Stimulated activated CD4-positive, alpha-beta T cell treated with anti-CD3 and anti-CD28 coated beads, Interleukin-4, amount 100 ng/mL, for 1 hour (primary cell): ENCODE measurements at places on chromosomes 2 and 18.

DNA sequence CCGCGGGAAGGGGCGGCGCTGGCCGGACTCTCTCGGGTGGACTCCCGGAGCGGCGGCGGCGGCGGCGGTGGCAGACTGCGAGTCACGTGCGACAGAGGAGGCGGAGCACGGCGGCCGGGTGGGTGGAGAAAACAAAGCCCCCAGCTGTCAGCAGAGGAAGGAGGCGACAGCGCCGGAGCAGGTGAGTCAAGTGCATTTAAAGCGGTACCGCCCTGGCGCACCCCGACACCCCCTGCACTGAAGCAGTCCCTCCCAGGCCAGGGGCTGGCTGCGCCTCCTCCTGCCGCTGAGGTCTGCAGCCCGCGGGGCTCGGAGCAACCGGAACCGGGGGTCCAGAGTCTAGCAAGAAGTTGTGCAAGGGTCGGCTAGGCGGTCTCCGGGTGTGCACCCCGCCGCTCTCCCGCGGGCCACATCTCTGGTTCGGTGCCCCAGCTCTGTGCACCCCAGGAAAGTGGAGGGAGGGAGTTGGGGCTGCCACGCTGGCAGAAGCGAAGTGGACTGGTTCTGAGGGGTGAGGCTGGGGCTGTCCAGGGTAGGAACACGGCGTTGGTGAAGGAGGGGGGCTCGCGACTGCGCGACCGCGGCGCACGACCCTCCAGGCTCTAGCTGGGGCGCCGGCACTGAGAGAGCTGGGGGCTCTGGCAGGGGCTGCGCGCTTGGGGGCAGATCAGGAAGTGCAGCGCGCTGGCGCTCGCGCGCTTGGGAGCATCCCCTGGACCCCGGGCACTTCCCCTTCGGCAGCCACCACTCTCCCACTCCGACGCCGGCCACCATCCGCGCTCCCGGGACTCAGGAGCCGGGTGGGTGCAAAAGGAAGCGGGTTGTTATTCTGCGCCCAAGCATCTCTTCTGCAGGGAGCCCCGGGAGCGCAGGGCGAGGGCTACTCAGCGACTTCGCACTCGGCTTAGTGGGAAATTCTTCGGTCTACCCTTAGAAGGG lies 64.0 kb upstream of the MAPRE2 start:
- DNase-seq: peak; percentile 81

DNA sequence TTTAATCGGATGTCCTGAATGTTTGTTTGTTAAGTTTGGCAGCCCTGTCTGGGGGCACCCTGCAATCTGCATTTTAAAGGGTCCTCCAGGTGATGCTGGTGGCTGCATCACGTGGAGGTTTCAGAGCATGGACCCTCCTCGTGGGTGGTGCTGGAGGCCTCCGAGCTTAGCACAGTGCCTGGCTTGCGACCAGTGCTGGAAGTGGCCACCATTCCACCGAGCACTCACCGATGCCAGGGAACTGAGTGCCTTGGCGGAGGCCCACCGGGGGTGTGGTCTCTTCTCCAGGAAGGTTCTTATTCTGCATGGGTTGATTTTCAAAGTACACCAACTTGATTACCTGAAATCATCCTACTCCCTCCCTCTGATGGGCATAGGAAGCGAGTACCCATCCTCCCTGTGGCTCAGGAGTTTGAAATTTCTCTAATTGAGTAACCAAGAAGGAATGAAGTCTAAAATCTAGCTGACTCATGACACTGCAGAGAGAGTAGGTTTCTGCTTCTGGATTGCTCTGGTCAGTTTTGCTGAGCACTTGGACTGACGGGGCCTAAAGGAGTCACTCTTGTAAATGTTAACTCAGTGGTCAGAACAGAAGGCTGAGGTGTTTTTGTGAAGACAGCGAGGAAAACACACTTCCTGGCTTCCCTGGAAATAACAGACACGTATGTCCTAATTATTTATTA lies 58.1 kb upstream of the SLC66A3 start:
- DNase-seq: no peak

DNA sequence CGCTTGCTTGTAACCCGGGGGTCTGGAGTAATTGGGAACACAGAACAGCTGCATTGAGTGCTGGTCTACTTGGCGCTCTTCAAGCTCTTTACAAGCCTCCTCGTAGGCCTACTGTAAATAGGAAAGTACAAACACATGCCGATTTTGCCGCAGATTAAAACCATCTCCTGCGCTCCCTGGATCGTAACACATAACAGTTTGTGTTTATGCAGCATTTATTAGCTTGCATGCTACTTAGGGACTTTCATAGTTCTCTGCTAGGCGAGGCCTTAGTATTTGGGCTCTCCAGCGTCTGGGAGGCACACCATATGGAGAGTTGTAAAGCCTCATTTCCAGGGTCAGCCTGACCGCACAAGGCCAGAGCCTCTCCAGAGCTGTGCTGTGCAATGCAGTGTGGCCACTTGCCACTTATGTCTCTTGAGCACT lies 84.0 kb upstream of the HAAO start:
- no peak for DNase-seq

- DNase-seq: no peak
Measured at GRCh38 chr2:164275659-164276058, 345.6 kb downstream of the GRB14 start.

GRCh38 chr2:138512672-138513071 lies 11.1 kb downstream of the SPOPL start:
- no peak for DNase-seq

DNA sequence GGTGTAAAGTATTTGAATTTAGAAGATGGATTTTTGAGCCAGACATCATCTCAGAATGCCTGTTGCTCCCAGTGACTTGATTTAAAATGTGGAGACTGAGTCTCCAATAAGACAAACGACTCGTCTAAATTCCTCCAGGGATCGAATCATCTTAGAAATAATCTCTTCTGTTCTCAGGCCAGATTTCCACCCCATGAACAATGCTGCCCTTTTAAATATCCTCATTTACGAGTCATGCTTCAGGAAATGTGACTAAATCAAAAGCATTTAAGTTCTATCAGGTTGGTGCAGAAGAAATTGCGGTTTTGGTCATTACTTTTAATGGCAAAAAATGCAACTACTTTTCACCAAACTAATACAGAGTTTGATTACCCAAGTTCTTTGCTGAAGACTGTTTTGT lies 684.6 kb upstream of the SOX11 start:
- no peak for DNase-seq

DNA sequence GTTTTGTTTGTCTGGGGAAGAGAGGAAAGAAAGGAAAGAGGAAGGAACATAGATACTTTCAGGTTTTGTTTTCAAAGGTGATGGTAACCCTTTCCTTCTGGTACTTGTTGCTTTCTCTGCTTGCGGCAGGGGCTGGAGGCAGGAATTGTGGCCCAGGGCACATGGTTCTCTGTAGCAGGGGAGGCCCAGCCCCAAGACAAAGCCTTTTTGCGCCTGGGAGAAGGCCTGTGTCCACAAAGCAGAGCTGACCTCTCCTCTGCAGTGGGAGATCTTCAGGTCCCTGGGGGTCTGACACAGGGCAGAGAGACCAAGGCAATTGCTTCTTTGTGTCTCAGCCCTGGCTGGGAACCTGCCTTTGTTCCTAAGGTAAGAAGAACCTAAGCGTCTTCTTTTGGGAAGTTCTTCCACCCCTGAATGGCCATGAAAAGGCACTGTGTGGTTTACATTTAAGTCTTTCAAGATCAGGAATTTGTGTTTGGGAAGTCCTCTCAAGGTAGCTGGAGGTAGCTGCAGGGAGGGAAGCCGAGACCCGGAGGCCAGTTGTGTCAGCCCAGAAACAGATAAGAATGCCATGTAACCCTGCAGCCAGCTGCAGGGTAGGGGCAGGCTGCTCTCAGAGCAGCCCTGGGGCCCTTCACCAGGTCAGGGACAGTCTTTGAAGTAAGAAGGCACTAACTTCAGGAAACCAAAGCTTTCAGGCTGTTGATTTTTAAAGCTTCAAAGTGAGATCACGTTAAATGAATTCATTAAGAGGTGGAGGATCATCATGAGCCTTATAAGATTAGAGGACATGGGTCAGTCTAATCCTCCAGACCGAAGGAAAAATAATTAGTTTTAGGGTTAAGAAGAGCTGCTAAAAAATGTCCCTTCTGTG lies 119.3 kb downstream of the STPG4 start:
- no peak for DNase-seq

DNA sequence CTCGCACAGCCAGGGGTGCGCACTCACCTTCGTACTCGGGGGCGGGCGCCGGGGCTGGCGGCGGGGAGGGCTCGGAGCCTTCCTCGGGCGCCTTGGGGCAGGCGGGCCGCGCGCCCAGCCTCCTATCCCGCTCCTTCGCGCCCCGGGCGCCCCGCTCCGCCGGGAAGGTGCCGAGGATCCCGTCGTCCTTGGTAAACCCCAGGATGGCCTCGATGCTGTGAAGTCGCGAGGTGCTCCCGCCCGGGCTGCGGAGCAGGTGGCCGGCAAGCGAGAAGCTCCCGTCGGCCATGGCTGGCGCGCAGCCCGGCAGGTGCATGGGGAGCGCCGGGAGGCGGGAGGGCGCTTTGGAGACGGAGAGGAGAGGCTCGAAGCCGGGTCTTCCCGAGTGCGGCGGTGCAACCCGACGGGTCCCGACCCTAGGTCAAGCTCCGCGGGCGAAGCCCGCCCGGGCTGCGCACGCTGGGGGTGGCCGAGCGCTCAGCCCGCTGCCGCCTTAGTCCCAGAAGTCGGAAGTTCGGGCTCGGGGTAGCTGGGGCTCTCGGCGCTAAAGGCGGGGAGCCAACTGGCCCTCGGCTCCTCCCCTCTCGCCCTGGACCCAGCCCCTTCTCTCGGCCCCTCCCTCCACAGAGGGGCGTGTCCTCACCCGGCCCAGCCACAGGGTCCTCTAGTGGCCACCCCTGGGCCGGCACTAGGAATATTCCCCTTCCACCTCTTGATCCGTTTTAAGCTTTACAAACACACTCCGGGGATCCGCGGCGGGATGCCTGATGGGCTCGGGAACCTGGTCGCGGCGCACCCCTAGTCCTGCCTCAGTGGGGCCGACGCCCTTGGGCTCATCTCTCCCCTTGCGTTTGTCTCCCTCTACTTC lies at the start of gene RAX:
Gene RAX, minus strand, starts transcription at position 564 of the 868 bp plus-strand sequence. Its CDS starts 248 bp downstream, at position 316.
- DNase-seq: no peak

- no peak for DNase-seq
Measured at GRCh38 chr2:218954541-218955300, 4.7 kb upstream of the CDK5R2 start.

DNA sequence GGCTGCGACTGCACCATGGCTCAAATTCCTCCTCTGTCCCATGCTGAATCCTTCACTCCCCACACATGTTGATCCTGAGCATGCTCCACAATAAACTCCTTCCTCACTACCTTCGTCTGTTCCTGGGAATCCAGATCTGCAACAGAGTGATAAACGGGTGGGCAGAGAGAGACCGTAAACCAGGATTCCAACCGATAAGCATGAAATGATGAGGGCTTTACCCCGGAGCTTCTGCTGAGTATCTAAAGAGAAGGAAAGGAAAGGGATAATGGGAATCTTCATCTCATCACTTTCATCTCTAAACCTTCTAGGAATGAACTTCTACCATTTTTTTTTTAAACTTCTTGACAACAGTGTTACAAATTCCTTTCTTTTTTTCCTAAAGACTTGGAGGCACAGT lies 329.3 kb upstream of the TNP1 start:
- no peak for DNase-seq

- peak; percentile 72 for DNase-seq
Measured at GRCh38 chr2:112181571-112182290, 43.5 kb downstream of the FBLN7 start.

GRCh38 chr18:72908181-72908580 lies 40.4 kb upstream of the NETO1 start:
- no peak for DNase-seq

- no peak for DNase-seq
Measured at GRCh38 chr2:38554973-38555595, 47.6 kb downstream of the HNRNPLL start.

DNA sequence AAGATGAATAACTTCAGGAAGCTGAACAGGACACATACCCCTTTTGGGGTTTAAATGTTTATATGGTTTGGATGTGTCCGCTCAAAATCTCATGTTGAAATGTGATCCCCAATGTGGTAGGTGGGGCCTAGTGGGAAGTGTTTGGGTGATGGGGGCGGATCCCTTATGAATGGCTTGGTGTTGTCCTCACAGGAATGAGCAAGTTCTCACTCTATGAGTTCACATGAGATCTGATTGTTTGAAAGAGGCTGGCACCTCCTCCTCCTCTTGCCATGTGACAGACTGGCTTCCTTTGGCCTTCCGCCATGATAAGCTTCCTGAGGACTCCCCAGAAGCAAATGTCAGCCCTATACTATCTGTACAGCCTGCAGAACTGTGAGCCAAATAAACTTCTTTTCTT lies 88.6 kb upstream of the ZNF532 start:
- DNase-seq: no peak

DNA sequence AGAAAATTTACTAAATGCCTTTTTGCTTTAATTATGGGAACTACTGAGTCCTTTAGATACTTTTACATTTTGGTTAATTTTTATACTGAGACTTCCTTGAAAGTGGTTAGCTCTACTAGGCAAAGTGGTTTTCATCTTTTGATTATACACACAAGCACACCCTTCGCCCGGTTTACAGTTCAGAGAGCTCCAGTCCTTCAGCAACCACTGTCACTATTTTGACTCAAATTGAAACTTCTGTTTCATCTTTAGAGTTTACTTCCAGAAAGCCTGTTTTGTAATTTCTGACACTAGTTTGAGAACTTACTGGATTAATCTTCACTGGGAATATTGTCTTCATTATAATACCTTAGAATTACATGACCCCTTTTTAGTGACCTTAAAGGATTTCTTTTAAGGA lies 140.3 kb upstream of the FOSL2 start:
- no peak for DNase-seq

GRCh38 chr2:138018866-138019688 lies 54.8 kb downstream of the HNMT start:
- no peak for DNase-seq

DNA sequence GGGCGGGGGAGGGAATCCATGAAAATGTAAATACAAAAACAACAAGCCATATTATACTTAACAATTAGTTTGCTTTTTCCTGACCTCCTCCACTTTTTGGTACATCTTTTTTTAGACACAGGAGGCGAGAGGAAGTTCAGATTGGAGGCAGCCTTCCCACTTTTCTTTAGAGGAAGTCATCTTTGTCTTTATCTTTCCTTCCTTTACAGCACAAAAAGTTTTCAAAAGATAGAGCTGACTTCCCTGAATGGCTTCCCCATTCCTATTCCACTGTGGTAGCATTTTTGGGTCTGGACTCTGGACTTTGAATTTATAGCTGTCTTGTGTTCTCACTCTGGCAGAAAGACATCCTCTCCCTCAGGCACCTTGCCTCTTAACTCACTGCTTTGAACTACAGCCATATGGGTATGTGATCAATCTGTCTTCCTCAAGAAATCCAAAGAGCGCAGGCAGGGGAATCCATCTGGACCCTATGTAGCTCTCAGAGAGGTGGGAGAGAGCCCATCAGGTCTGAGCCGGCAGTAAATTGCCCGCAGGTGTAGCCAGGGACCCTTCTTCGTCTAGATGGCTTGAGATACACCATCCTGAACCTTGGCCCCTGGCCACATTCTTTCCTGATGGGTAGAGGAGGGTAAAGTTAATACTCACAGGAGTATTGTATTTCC lies 101.9 kb downstream of the AQP4 start:
- no peak for DNase-seq

GRCh38 chr2:160144280-160144990 lies 55.6 kb downstream of the ITGB6 start:
- DNase-seq: no peak

- DNase-seq: no peak
Measured at GRCh38 chr18:74715865-74716712, 118.4 kb downstream of the ZNF407 start.
